ENCODE measurements at places on chromosomes 11 and 22.

DNA sequence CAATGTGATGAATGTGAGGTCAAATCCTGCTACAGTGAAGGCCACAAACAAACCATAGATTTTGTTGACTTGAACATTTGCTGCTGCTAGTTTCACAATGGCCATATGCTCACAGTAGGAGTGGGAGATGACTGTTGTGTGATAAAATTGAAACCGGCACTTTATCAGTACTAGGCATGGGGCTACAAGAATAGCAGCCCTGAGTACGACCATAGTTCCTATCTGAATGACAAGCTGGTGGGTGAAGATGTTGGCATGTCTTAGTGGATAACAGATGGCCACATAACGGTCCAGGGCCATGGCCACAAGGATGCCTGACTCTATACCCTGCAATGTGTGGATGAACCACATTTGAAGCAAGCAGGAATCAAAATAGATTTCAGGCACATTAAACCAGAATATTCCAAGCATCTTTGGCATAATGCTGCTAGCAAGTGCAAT, 2.8 kb downstream of the OR52A1 start:
- no peak for DNase-seq

- no peak for DNase-seq
Measured at GRCh38 chr11:93659841-93660240, 1.6 kb upstream of the CEP295 start.

GRCh38 chr11:17211286-17211685, 3.5 kb upstream of the PIK3C2A start:
- DNase-seq, result no peak

DNA sequence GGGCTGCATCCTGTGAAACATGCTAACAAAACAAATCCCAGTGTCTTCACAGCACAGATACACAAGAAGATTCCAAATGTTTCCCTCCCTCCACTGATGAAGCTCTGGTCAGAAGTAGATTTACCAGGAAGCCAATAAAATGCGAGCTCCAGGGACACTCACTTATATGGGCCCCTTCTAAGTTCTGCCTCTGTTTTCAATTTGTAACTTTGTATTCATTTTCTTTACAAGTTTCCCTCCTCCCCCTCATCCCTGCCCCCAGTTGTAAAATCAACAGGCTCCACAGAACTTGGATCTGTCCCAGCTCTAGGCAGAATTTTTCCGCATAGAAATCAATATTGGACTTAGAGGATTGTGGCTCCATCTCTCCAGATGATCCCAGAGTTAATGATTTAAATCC, 48.1 kb upstream of the ME3 start:
- DNase-seq, result no peak

GRCh38 chr11:33191467-33191866, 30.2 kb upstream of the CSTF3 start:
- peak; percentile 33 for DNase-seq

DNA sequence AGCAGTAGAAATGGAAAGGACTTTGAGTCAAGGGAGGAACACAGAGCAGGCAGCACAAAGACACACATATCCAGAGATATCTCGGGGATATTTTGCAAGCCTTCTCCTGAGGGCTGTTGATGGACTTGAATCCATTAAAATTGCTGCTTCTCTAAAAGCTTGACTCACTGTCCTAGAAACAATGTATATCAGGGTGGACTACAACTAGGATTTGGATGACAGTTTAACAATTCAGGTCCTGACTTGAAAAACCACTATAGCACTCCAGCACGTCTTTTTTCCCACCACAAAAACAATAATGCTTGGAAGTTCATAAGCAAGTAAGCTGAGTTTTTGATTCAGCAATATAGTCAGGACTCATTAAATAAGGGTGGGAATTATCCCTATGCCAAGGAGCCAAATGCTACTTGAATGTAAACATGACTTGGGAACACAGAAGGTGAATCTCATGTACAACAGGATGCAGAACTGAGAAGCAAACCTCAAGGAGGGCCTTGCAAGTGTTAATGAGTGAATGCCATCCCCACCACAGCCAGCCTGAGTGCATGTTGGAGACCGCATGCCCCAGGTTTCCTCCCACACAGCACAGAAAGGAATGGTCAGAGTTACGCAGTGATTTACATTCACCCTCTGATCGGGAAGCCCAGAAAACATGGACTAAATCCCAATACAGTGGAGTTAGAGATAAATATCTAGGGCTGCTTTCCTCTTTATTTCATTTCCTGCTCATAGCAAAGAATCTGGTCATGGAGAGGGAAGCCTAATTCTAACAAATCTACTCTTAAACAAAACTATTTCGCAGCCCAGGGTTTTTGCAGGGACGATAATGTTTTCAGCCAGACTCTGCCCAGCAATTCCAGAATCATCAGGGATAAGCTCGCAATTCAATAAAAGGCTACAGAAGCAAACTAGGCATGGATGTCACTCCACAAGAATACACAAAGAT, 98.4 kb upstream of the OR9G4 start:
- DNase-seq, result no peak

DNA sequence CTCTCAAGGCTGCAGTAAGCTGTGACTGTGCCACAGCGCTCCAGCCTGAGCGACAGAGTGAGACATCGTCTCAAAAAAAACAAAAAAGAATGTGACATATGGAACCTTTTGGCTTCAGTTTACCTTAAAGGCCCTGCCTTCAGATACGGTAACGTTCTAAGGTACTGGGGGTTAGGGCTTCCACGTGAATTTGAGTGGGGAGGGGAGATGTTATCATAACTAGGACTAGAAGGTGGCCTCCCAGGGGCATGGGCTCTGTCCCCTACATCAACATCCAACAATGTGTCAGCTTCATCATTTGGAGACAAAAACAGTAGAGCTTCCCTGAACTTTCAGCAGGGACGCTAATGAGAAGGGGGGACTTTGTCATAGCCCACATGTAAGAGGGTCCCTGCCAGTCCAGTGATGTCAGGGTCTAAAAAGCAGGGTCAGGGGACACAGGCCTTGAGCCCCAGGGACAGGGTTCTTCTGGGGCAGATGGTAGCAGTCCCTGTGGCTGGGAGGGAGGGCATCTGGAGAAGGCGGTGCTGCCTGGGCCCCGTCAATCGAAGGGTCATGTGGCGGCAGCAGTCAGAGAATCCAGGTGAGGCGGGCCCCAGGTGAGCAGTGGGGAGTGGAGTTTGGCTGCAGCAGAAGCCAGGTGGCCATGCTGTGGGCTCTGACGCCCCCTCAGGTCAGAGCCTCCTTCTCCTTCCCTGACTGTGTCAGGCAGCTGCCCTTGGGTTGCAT, 79.8 kb downstream of the BCR start:
- DNase-seq, result no peak

DNA sequence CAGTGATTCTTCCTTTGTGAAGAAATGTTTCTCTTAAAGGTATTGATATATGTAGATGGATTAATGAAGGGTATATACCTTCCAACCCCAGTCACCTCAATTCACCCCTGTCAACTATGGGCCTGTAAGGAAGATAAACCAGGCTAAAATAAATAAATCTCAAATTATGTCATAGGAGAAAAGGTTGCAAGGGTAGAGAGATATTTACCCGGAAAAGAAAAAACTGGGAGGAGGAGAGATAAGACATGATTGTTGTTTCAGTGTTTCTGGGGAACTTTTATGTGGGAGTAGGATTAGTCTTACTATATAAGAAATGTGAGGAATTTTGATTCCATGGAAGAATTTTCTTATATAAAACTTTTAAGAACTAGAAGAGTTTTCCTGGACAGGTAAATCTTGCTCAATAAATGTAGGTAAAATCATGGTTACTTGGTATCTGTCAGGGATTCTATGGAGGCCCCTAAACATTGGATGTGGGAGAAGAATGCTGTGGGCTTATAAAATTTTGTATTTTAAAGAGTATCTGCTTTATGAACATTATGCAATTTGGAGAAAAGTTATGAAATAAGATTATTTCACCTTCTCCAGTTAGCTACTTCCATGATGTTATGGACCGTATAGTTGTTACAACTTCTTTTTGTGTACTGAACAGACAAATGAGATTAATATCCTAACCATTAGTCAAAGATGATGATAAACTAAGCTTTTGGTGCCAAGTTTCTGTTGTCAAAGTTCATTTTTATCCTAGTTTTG, 6.4 kb downstream of the YAP1 start:
- DNase-seq, result no peak

- DNase-seq, result peak; percentile 61
Measured at GRCh38 chr22:29524442-29525191, 28.9 kb downstream of the THOC5 start.

- DNase-seq, result no peak
Measured at GRCh38 chr22:28783786-28784671, 11.5 kb downstream of the CCDC117 start.
